ENCODE measurements at places on chromosomes 12 and 14. TPM values are rescaled to one million over a fixed set of nuclear protein-coding genes. Genes with fewer than 3 reads are reported as not detected.

DNA sequence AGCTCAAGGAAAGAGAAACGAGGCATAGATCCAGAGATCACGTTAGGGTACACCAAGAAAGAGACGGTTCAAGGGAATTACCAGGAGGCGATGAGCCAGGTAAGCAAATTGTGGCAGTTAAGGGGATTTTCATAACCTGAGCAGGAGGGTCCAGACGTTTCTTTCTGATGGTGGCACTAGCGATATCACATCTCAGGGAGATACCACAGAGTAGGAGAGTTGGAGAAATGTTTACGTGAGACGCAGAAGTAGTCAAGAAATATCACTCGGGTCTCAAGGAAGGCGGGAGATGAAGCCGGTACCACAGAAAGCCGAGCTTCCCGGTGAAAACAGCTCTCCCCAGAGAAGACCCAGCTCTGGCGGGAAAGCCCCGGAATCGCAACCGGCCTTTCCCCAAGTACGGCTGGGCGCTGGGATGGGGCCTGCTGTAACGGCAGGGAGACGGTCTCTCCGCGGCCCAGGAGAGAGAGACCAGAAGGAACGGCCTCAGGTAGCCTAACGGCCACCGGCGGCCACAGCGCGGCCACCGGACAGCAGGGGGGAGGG, 485 bp downstream of the SENP1 start:
- DNase-seq, result no peak

DNA sequence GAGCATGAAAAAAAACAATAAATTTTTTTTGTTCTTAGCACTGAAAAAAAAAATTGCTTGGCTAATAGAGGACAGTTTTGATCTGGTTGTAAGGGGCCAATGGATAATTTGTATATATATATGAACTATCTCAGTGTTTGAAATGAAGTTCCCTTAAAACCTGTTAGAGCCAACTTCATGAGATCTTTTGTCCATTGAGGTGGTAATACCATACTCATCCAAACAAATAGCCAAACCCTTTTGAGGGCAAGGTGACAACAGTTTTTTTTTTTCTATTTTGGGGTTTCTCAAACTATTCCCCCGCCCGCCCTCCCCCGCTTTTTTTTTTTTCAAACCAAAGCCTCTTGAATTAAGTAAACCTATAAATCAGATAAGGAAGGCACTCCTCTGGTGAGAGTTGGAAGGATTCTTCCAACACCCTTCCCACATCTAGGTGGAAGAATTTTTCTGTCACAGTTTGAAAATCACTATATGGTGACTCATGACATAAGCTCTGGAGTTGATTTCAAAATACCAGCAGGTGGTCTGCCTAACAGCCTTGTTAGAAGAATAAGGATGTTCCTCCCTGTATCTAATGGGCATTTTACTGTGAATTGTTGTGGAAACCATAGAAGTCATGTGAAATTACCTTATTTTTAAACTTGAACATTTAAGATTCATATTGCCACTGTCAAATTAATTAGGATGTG, 10.2 kb downstream of the ARHGAP5 start:
- DNase-seq, result no peak

- no peak for DNase-seq
Observed at GRCh38 chr14:104186575-104186974, 48.2 kb downstream of the KIF26A start.

DNA sequence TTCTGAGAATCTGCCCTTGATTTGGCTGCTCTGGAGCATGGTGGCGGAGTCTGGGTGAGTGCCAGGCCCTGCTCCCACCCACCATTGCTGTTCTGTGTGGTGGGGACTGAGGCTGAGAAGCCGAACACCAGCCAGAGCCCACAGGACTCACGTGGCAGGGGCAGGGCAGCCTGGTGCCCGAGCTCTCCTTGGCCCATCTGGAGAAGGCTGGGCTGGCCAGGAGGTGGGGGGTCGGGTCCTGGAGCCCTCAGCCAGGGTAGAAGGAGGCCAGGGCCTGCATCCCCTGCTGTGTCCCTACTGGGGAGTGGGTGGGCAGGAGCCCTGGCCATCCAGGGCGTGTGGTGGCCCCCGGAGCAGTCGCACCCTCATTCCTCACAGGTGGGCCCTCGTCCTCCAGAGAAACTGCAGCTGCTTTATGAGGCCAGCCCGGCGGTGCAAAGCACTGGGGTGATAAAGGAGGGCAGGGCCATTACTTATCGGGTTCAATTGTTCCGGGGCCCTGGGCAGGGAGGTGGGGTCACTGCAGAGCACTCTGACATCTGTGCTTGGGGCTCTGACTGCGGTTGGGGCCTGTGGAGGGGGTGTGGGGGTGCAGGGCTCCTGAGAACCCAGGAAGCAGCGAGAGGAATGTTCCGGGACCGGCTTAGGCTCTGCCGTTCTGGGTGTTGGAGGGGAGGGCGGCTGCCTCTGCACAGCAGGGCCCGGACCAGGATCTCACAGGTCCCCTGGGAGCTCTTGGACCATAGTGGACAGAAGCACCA, 217.5 kb upstream of the C14orf180 start:
- DNase-seq, result peak; percentile 62

DNA sequence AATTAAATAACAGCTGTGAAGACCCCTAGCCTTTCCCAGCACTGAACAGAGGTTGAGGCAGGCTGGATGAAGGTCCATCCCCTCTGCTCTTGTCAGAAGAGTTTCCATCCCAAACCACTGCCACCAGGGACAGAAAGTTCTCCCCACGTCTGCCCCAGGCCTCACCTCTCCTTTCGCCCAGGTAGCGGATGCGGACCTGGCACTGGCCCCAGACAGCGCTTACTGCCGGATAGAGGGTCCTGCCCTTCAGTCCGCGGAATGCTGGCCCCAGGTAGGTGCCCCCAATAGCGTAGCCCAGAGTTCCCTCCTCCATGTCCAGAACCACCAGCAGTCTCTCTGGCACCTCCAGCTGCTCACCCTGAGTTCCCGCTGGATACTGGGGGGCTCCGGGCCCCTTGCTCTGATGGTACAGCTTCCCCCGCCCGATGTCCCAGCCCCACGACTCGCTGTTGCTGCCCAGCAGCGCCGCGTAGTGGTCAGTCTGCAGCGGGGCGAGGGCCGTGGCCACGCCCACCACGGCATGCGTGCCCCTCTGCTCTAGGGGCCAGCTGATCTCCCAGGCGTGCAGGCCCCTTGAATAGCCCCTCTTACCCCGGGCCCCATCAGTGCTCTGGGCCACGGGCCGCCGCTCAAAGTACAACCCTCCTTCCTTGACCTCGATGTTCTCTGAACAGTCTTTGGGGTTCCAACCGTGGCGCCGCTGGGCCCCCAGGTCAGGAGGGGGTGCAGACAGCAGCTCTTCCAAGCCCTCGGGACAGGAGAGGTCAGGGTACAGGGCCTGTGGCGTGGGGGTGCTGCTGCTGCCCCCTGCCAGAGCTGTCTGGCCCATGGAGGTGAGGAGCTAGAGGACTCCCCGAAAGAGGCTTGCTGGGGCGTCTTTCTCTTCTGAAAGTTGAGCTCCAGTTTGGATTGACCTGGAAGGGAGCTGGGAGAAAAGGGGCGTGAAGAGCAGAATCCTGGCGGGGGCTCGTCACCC, 742 bp downstream of the SPSB2 start:
- peak; percentile 96 for DNase-seq

Gene NXPH4
- 0.55 TPM for total RNA-seq
